ENCODE measurements at places on chromosomes 2 and 18.

- H3K4me3 ChIP-seq = no peak overlapping the region
- no peak for DNase-seq
- no peaks in the 10 kb centered on the region for H3K36me3 ChIP-seq
- H3K4me1 ChIP-seq = no peaks in the 10 kb centered on the region
- H3K27ac ChIP-seq = no peak overlapping the region
- no peaks in the 10 kb centered on the region for H3K27me3 ChIP-seq
Measured at GRCh38 chr2:34949316-34949715, 1350.2 kb upstream of the FAM98A start.

DNA sequence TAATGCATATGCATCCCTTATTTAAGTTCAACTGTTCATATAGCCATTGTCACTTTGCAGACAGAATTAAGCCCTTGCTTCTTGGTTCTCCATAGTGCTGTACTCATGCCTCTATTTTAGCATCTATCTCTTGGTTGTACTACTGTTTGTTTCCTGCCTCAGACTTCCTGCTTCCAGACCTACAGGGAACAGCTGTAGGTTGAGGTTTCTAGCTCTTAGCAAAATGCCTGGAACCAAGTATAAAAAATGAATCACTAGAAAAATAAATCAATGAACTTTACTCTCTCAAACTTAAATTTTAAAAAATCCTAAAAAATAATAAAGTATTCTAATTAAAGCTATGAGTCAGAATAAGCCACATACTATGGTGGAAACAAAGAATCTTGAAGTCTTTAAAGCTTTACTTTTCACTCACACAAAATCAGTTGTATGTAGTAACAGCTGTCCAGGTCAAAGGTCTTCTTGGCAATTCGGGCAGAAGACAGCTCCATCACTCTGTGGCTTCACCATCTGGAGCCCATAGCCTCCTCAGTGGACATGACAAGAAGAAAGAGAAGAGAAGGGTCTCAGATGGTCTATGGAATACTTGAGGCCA is 1228.1 kb upstream of the GYPC start:
- no peaks in the 10 kb centered on the region for H3K27me3 ChIP-seq
- H3K36me3 ChIP-seq = no peaks in the 10 kb centered on the region
- H3K27ac ChIP-seq = no peak overlapping the region
- no peak overlapping the region for H3K4me3 ChIP-seq
- no peak for DNase-seq

- H3K4me1 ChIP-seq = no peaks in the 10 kb centered on the region
- H3K36me3 ChIP-seq = no peaks in the 10 kb centered on the region
- no peak overlapping the region for H3K4me3 ChIP-seq
- no peak for DNase-seq
- H3K27ac ChIP-seq = no peak overlapping the region
Measured at GRCh38 chr2:42987112-42987922, 194.9 kb upstream of the HAAO start.

GRCh38 chr2:3299703-3300102 is 77.9 kb downstream of the EIPR1 start:
- H3K4me3 ChIP-seq = no peak overlapping the region
- no peaks in the 10 kb centered on the region for H3K4me1 ChIP-seq
- H3K27me3 ChIP-seq = no peaks in the 10 kb centered on the region
- H3K36me3 ChIP-seq = no peaks in the 10 kb centered on the region
- peak; percentile 5 for DNase-seq

- no peaks in the 10 kb centered on the region for H3K27me3 ChIP-seq
- no peak overlapping the region for H3K27ac ChIP-seq
Measured at GRCh38 chr2:9174771-9175437, 31.7 kb upstream of the ASAP2 start.

DNA sequence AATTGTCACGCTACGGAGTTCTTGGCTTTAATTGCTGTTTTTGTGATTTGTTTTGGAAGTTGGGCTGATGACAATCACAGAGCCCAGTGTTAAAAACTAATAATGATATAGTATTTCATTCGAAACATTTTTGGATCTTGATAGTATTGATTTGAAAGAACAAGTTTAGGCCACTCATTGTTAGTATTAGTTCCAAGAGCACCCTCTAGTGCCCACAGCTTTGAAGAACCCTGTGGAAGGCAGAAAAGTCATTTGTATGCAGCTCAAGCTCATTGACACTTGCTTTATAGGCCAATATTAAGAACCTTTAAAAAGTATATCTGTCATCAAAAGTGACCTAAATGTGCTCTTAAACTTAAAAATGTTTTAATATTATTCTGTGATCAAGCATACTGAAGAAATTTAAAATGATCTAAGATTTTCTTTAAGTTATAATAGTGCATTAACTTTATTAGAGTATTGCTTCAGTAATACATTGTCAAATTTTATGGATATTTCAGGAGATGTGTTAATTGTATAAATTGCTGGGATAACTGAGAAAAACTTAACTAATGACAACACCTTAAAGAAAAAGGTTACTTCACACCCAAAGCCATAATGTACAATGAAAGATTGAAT is 191.0 kb downstream of the GRB14 start:
- no peaks in the 10 kb centered on the region for H3K27me3 ChIP-seq
- no peaks in the 10 kb centered on the region for H3K4me1 ChIP-seq
- no peak overlapping the region for H3K4me3 ChIP-seq
- H3K27ac ChIP-seq = no peak overlapping the region
- H3K36me3 ChIP-seq = no peaks in the 10 kb centered on the region
- DNase-seq = no peak

- no peaks in the 10 kb centered on the region for H3K27me3 ChIP-seq
- no peak for DNase-seq
- H3K36me3 ChIP-seq = no peaks in the 10 kb centered on the region
- peaks cover 29% of the 10 kb centered on the region for H3K4me1 ChIP-seq
- no peak overlapping the region for H3K4me3 ChIP-seq
Measured at GRCh38 chr2:69577467-69578197, 65.9 kb downstream of the AAK1 start.

DNA sequence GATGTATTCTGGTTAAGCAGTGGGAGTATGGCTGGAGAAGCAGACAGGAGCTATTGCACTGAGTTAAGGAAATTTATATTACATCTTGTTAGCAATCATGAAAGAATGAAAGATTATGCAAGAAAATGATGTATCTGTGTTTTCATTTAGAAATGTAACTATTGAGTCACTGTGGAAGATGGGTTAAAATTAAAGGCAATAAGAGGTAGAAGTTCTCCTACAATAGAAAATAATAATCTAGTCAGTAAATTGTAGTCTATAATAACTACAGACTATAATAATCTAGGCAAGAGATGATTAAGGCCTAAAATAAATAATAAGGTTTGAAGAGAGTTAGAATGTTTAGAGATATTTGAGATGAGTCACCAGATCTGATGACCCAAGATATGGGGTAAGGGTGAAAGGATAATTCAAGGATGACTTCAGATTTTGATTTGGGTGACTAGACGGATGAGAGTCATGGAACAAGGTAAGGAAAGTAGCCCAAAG is 371.9 kb upstream of the KCNH7 start:
- no peak for DNase-seq
- H3K4me1 ChIP-seq = no peaks in the 10 kb centered on the region
- no peaks in the 10 kb centered on the region for H3K27me3 ChIP-seq
- H3K27ac ChIP-seq = no peak overlapping the region
- H3K36me3 ChIP-seq = no peaks in the 10 kb centered on the region

- H3K4me1 ChIP-seq = peaks cover 12% of the 10 kb centered on the region
- DNase-seq = no peak
- H3K27me3 ChIP-seq = no peaks in the 10 kb centered on the region
- H3K4me3 ChIP-seq = peak overlapping the region; percentile 17
- no peak overlapping the region for H3K27ac ChIP-seq
Measured at GRCh38 chr18:76524900-76525698, 30.1 kb upstream of the ZNF516 start.

DNA sequence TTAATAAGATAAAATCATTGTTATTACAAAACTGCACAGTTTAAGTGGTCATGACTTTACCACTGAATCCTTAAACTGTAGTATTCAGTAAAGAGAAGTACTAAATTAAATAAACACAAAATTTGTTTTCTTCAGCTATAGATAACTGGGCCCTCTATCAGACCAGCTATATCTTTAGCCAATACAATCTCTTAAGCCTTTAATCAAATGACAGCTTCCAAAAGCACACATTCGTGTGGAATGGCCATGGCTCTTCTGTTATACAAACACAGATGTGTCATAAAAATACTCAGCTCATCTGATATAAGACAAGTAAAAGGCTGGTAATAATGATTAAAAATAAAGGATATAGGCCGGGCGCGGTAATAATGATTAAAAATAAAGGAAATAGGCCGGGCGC is 57.6 kb upstream of the CDKL4 start:
- no peaks in the 10 kb centered on the region for H3K27me3 ChIP-seq
- H3K27ac ChIP-seq = no peak overlapping the region
- H3K4me1 ChIP-seq = peaks cover 6% of the 10 kb centered on the region
- H3K4me3 ChIP-seq = no peak overlapping the region
